Thyroid gland (tissue), 4 donors: ENCODE measurements at places on chromosomes 2 and 18.

DNA sequence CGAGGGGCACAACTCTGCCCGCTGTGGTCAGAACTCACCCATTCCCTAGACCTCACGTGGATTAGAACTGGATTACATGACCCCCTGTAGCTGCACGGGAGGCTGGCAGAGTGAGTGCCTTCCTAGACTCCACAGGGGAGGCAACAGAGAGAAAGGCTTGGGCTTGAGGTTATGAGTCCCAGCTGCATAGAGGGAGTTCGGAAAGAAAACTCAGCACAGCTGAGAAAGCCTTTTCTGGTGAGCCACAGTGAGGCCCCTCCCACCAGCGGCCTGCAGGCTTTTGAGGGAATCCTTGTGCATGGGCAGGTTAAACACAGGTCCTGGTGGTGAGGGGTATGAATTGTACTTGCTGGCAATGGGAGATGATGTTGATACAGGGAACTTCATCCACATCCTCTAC, 217.3 kb downstream of the FHOD3 start:
- no peak for DNase-seq

GRCh38 chr2:58890865-58891525, 649.9 kb upstream of the FANCL start:
- no peak for DNase-seq

DNA sequence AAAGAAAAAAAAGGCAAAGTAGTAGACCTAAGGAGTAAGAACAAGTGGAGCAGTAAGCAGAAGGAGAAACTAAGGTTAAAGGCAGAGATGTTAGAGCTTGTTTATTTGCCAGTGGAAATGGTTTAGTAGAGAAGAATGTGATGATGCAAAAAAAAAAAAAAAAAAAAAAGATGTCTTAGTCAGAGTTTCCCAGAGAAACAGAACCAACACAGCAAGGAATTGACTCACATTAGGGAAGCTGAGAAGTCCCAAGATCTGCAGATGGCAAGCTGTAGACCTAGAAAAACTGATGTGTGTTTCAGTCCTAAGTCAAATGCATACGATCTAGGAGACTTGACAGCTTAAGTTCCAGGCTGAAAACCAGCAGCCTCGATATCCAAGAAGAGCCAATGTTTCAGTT, 1548.8 kb upstream of the LRRTM1 start:
- DNase-seq: no peak

DNA sequence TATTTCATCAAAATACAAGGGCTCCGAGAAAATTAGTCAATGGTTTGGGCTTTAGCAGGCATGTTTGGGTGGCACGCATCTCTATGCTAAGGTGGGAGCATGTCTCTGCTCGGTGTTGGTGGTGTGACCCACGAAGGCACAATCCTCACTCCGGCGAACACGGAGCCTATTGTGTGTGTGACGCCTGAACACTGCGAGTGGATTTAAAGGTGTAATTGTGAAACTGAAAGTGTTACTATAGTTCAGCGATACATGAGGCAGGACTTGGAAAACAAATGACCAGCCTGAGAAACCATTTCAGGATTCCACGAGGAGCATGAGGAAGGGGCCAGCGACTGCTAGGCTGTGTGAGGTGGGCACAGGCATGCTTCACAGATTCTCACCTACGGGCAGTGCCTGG, 41.7 kb upstream of the LDLRAD4 start:
- no peak for DNase-seq

DNA sequence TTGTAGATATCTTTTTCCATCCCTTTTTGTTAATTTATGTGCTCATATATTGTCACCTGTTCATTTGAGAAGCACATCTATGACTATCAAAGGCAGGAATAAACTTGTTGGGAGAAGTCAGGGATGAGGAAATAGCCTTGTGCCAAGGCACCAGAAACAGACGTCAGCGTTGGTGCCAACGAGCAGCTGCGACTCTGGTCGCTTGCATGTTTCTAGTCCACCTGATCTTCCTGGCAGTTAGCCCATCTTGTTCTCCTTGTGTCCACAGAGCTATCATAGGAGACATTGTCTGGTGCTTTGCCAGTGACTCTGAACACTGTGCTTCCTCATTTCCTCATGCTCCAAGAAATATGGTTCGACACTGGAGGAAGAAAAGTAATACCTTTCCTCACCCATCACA, 374.4 kb downstream of the PTPRM start:
- peak; percentile 89 for DNase-seq

GRCh38 chr18:67771271-67771670, 254.8 kb upstream of the DSEL start:
- no peak for DNase-seq

GRCh38 chr2:54901224-54901986, 148.8 kb downstream of the RTN4 start:
- DNase-seq: no peak

GRCh38 chr2:164009756-164010337, 274.0 kb upstream of the FIGN start:
- DNase-seq: no peak

DNA sequence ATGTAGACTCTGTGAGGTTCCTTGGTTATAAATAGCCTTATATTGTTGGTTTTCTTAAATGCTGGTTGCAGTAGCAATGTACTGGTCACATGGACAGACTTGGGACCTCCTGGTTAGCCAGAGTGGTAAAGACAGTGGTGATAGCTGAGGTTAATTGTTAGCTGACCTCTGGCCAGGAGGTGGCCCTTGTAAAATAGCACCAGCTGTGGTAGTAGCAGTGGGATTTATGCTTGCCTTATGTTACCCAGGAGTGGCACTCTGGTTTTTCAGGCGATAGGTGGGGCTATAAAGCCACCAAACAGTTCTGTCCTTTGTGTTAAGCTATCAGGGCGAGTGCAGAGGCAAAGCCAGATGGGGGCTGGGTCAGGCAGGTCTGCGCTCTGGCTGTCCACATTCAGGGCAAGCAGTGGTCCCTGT, 94.8 kb upstream of the SRD5A2 start:
- no peak for DNase-seq

DNA sequence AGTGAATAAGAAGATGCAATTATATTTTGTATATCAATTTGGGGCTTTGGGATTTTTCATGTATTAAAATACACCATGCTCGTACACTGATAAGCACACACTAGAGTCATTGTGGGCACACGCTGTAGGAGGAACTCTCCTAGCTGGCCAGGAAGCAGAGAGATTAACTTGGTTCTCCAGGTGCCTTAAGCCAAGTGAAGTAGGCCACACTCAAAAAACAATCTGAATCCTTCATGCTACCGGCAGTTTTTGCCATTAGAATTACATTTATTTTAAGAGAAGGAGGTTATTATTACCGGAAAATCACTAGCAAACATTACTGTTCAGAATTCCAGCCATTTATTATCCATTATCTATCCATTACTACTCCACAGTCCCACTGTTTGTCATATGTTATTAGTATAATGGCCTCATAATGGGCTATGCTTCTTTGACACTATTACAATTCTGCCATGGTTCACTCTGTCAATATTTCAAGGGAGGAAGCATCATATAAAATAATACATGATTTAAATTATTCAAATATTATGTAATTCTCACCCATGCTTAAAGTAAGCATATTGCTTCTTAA, 214.4 kb downstream of the L3MBTL4 start:
- no peak for DNase-seq

DNA sequence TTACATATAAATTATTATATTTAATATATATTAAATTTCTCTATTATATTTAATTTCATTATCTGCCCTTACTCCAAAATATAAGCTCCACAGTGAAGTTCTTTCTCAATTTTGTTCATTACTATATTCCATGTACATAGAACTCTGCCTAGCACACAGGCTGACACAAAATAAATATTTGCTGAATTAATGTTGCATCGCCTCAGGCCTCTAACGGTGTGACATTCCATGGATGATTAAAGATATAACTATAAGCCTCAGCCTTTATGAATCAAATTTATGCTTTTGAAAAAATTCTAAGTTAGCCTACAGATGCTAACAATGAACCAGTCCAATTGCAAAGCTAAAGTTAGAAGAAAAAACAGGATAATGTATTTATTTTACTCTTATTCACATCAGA, 1337.2 kb upstream of the NRXN1 start:
- DNase-seq: no peak

DNA sequence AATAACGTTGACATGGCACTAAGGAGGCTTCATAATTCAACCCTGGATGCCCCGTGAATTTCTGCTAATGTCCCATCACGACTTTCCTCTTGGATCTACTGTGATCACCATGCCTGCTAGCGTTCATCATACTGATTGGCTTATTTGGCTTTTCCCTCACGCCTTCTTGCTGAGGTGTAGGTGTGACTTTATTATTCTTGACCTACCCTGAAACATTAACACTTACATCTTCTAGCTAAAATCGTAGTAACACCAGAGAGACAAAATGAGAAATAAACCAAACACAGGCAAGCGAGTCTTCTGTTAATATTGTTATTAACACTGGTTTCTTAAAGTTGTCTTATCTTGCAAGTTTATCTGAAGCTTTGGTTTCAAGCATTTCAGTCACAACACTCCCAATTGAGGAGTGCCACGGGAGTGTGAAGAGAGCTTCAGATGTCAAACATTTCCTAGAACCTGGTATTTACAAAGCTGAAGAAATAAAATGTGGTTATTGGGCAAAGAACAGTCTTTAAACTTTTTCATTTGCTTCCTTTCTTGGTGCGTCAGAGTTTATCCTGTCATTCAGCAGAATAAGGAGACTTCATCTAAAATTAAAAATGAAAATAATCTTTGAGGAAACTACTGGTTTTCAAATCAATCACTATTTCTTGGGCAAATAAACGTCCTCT, 15.4 kb upstream of the STAT1 start:
- DNase-seq: no peak

DNA sequence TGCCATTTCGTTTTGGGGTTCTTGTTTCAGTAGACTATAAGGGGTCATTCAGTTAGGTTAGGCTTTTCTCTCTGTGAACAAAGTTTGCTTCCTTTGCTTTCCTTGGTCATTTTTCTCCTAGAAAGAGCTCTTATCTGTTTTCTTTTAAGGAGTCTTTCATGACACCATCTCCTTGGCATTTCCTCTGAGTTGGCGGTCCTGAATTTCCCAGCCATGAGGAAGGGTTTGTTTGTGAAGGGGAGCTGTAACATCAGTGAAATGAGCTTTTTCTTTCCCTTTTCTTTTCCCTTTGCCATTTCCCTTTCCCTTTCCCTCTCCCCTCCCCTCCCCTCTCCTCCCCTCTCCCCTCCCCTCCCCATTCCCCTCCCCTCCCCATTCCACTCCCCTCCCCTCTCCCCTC, 61.7 kb downstream of the MAP4K4 start:
- no peak for DNase-seq

DNA sequence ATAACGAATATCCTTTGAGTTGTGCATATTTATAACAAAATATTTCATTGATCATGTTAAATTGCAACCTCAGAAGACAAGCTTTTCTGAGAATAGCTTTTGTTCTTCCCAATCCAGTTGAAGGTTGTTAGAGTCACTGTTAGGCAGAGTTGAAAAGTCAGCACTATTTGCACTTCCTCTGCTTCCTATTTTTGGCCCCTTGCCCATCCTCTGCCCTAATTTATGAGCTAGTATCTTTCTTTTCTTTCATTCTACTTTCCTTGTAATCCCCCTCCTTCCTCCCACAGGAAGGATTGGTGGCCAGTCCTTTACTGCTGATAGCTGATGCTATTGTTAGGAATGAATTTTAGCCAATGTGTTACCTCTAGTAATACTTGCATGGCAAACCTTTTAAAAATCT, 4.9 kb downstream of the RALB start:
- no peak for DNase-seq

DNA sequence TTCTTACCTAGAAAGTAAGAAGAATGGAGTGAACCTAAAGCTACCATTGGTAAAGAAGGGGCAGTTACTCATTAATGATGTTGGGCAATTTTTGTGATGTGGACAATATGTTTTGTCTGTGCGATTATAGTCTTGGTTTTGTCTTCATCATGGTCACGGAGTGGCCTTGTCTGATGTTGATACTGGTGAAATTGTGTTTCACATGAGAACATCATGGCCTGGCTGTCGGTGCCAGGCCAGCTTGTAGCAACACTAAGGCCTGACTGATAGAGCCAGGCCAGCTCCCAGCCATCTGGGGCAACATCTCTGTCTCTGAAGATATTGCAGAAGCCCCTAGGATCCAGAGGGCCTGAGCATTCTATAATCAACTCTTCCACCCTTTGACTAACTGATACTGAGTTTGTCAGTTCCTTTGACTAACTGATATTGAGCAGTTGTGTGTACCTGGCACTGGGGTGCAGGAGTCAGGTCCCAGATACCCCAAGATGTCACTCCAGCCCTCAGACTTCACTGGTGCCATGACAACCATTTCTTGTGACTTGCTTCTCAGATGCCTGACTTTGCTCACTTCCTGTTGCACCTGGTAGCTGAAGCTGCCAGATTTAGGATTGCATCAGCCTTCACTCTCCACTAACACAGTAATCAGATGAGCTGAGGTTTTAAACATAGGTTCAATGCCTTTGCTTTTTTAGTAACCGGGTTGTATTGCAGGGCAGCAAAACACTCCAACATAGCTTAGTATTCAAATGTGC, 62.5 kb downstream of the RPIA start:
- peak; percentile 18 for DNase-seq
